ENCODE measurements at places on chromosomes 2 and 18. TPM values are rescaled to one million over a fixed set of nuclear protein-coding genes. Genes with fewer than 3 reads are reported as not detected.

Gene PSTPIP2
- total RNA-seq: 9.1 TPM

Gene RBM43
- total RNA-seq: 4.8 TPM

Gene SPC25
- 0.60 TPM for total RNA-seq

DNA sequence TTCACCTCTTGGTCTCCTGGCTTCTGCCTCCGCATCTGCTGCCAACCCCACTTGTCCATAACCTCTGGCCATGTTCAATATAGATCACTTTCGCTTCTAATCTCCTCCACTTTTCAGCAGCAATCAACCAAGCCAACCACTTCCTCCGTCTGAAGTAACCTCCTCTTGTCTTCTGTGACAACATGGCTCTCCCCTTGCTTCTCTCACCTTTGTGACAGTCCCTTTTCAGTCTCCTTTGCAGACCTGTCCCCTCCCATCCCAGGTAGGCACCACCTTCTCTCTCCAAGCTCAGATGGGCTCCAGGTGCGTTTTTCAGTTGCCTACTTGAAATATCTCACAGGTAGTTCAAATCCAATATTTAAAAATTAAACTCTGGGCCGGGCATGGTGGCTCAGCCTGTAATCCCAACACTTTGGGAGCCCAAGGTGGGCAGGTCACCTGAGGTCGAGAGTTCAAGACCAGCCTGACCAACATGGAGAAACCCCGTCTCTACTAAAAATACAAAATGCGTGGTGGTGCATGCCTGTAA lies 4.7 kb upstream of the PSD4 start:
- DNase-seq: no peak

DNA sequence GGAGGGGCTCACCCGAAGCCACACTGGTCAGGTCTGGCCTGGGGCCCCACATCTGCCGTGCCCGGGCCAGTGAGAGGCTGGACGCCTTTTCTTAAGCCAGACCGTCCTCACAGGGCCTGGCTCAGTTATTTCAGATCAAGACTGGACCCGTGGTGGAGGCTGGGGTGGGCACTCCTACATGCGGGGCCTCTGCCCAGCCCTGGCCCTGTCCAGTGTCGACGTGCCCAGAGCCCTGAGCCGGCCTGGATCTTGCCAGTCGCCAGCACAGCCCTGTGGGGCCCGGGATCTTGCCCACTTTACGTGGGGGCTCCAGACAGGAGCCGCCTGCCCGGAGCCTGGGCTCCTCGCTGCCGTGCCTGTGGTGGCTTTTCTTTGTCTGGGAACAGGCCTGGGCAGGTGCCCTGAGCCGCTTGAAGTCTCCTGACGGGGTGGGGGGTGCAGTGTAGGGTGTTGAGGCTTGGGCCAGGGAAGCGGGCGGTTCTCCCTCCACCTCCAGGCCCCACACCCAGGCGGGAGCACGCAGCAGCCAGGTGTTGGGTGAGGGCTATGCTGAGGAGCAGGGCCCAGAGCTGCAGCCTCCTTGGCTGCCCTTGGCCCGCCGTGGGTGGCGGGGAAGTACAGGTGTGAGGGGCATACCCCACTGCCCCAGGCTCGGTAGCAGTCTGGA lies 6.0 kb downstream of the GPC1 start:
- no peak for DNase-seq

DNA sequence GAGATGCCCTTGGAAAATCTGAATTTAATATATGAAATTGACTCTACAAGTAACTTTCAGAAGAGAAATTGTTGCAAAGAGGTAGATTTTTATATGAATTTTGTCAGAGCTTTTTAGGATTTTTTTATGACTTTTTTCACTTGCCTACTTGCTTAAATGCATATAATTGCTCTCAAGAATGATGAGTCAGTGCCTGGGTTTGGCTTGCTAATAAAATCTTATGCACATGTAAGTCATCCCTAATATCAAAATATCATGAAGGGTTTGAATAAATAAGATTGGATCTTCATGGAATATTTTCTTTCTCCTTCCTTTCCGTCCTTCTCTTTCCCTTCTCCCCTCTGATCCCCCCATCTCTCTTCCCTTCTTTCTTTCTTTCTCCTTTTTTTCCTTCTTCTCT lies 354.1 kb downstream of the TXNL1 start:
- DNase-seq: peak; percentile 26

- no peak for DNase-seq
Measured at GRCh38 chr2:35891936-35892335, 463.6 kb upstream of the CRIM1 start.

DNA sequence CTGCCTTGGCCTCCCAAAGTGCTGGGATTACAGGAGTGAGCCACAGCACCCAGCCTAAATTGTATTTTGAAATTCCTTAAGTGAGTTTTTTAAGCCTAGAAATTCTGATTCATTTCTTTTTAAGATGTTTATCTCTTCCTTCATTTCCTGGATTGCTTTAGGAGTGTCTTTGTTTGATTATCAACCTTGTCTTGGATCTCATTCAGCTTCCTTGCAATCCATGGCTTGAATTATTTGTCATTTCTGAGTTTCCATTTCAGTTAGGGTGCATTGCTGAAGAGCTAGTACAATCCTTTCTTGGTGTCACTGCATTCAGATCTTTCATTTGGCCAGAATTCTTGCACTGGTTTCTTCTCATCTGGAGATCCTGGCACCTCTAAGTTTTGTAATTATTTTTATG lies 606.4 kb upstream of the ZNF804A start:
- no peak for DNase-seq

DNA sequence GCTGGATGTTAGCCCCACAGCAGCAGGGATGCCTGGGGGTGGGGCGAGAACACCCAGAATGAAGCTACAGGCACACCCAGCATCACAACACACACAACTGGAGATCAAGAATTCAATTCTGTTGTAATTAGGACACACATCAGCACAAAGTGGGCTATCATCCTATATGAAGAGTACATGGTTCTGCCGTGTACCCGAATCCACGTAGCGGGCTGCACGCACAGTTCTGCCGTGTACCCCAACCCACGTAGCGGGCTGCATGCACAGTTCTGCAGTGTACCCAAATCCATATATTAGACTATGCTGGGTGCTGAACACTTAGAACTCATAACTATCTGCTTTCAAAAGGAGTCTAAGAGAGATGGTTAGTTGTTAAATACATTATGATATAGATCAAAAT lies 86.5 kb downstream of the EIPR1 start:
- no peak for DNase-seq

Gene DES
- total RNA-seq: 5.2 TPM

- peak; percentile 98 for DNase-seq
Measured at GRCh38 chr2:191230174-191230573, 15.0 kb upstream of the MYO1B start.

- DNase-seq: peak; percentile 51
Measured at GRCh38 chr2:148658807-148659722, 14.5 kb downstream of the EPC2 start.

Gene NEMP2
- 2.7 TPM for total RNA-seq

DNA sequence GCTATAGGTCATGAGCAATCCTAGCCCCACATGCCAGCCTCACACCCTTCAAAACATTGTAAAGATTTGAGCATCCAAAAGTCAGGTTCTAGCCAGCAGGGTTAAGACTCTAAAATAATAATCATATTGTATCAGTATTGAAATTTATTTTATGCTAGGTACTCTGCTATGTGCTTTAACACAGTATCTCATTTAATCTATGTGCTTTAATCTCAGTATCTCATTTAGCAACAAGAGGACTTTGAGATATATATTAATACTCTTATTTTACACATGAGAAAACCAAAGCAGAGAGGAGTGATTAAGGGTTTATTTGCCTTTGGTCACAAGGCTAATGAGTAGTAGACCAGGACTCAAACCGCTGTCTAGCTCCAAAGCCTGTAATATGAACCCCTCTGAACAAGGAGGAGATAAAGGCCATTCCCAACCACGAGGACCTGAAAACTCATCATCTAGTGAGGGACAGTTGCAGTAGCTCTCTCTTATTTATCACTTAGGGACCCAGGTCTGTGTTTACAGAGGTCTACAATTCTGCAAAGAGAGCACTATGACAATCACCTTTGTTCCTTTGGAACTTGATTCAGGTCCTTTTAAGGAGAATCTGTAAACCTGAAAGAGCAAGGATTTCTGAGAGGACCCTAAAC lies 116.5 kb upstream of the SERTAD2 start:
- peak; percentile 81 for DNase-seq

- DNase-seq: no peak
Measured at GRCh38 chr2:159155320-159155719, 131.2 kb downstream of the WDSUB1 start.

Gene STAT4
- 1.6 TPM for total RNA-seq

Gene METAP1D
- total RNA-seq: 6.5 TPM

- no peak for DNase-seq
Measured at GRCh38 chr18:58699551-58699950, 28.3 kb downstream of the MALT1 start.

Gene DNAH6
- 0.20 TPM for total RNA-seq

Measured in astrocyte (in vitro differentiated cells and primary cell).